Kasumi-1 (cell line): ENCODE measurements at places on chromosomes 5 and 9.

DNA sequence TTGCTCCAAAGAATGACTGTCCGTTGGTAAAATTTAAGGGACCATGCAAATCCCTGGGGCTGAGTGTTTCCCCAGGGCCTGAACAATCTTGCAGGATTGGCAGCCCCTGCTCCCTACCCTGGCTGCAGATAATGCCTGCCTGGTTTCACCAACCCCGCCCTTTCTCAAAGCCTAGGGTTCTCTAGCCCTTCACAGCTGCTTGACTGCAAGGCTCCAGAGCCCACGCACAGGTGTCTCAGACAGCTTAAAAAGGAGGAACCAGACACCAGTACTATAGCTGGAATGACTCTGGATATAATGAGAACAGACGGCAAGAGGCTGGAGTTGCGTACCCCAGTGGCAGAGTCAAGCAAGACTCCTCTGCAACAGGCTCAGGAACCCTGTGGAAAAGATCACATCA, 25.2 kb upstream of the TNIP1 start:
- no peak for DNase-seq

- peak; percentile 60 for DNase-seq
Measured at GRCh38 chr5:63401436-63402046, 560.7 kb downstream of the HTR1A start.

- DNase-seq, result peak; percentile 59
Measured at GRCh38 chr9:129624168-129624759, 1.7 kb upstream of the NTMT1 start.

GRCh38 chr9:133115604-133116345, 5.3 kb downstream of the RALGDS start:
- DNase-seq, result no peak

- DNase-seq, result no peak
Measured at GRCh38 chr9:94480205-94480604, 74.7 kb upstream of the PCAT7 start.

GRCh38 chr5:127718181-127718580, 15.0 kb downstream of the CCDC192 start:
- DNase-seq, result no peak

DNA sequence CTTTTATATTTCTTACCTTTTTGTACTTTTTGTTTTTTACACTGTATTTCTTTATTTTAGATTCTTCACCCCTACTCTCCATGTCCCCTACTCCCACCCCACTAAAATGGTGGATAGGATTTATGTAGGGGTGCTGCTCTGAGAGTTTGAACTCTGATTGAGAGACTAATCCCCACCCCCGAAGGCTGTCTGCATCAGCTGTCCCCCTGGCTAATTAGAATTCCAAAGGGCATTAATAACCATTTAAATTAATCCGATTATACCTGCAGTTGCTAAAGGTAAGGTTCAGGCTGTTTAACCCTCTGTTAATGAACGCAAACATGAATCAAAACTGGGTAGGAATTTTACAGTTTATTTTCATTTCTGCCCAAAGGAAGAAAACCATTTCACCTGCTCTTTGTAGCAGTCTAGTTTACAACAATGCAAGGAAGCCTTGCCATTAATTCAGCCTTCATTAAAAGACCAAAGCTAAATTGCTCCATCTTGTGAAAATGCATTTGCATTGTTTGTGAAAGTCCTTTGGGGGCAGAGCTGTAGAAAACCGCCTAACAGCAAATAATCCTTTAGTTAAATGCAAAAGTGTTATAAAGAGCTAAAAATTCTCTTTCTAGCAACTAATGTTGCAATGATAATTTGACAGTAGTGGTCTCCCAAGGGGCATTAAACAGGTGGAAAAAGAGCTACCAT, 71.2 kb downstream of the ZCCHC7 start:
- no peak for DNase-seq

- no peak for DNase-seq
Measured at GRCh38 chr9:90107040-90107725, 502.4 kb downstream of the GADD45G start.

DNA sequence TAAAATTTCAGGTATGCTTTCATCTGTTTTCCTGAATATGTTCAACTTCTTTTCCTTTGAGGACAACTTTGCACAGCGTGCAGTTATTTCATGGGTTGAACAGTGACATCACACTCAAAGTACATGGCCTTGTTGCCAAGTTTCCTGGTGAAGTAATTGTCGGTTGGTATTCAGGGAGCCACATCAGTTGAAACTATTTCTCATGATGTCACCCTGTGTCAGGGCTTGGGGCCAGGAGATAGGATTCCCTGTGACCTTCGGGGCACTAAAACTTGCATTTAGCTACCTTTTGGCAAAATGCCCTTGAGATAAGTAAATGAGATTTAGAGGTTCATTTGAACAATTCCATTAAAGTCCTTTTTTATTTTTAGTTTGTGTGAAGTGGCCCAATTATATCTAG, 383.9 kb downstream of the SH3GL2 start:
- no peak for DNase-seq

- DNase-seq, result peak; percentile 98
Measured at GRCh38 chr5:60248901-60249300, 355.4 kb upstream of the PDE4D start.

DNA sequence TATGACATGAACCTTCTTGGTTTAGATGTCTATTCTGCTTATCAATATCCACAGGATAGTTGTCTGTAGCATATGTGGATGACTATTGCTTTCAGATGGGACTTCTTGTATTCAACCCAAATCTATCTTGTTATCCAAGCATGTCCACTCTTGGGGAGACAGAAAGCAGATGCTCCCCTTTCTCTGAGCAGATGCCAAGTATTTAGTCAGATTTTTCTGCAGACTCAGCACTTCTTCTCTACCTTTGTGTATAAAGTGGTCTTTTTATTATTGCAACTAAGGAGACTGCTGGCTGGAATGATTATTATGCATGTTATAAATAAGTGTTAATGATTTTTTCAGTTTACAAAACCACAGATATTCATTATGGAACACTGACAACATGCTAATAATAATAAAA, 45.1 kb upstream of the ASTN2 start:
- DNase-seq, result no peak

GRCh38 chr5:54832045-54832444, 153.3 kb downstream of the ESM1 start:
- no peak for DNase-seq

GRCh38 chr9:111979561-111979960, 82.9 kb downstream of the UGCG start:
- DNase-seq, result no peak

- peak; percentile 93 for DNase-seq
Measured at GRCh38 chr9:122389799-122390481, 19.1 kb downstream of the PTGS1 start.

DNA sequence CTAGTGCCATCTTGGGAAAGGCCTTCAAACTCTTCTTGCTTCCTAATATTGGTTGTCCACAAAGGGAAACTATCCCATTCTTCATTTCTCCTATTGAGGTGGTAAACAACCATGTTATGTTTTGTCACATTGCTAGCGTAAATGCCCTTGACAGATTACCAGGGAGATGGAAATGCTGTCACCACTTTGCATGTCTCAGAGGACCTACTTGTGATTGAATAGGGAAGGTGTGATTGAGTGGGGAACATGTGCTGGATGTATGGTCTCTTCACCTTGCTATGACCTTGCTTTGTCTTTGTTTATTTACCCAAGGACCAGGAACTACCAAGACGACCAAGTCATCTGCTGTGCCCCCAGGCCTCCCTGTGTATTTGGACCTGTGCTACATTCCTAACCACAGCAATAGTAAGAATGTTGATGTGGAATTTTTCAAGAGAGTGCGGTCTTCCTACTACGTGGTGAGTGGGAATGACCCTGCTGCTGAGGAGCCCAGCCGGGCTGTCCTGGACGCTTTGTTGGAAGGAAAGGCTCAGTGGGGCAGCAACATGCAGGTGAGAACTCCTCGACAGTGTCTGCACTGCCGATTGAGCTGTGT, 96.1 kb downstream of the MAP1B start:
- no peak for DNase-seq

DNA sequence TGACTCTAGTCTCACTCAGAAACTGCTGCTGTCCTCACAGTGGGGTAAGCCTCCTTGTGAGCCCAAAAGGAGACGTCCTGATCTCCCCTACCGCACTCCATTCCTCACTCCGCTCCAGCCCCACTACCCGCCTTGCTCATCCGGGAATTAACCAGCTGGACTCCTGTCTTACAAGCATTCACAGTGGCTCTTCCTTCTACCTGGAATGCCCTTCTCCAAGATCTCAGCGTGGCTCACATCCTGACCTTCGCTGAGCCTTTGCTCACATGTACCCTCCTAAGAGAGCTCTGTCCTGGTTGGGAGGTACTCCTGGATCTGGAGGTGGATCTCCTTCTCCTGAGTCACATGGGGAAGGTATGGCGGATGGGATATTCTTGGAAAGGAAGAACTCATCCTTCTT, 10.7 kb upstream of the KLF9 start:
- DNase-seq, result no peak

- DNase-seq, result no peak
Measured at GRCh38 chr5:55004729-55005128, 19.3 kb upstream of the GZMK start.

DNA sequence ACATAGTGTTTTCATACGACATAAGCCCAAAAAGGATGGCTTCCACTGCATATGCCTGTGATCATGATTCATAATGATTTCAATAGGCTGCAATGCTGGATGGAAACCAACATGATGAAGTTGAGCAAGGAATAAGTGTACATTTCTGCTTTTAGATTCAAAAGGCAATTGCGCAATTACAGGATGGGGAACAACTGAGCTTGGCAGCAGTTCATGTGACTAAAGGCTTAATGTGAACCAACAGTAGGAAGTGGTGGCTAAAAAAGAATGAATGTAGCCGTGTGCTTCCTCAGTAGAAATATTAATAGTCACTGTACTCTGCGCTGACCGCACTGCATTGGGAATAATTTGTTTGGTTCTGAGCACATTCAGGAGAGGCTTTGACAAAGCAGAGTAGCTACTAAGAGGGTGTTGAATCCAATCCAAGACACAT, 51.2 kb downstream of the SLC1A3 start:
- DNase-seq, result peak; percentile 99
